ENCODE measurements at places on chromosomes 16 and 17. TPM values are rescaled to one million over a fixed set of nuclear protein-coding genes. Genes with fewer than 3 reads are reported as not detected.

DNA sequence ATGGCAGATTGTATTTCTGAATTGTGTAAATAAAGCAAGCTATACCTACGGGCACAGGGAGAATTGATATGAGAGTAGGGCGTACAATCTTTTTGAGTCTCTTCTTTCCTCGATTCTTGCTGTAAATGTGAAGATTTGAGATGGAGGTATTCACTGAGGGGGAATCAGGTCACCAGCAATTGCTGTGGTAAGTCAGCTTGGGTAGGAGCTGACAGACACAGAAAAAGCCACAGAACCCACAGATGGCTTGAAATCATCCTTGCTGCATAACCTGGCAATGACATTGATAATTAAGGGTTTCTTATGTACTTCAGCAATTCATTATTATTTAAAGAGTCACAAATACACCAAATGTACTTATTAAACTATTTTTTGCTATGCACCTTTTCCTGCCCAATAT, 164.2 kb downstream of the CNTNAP4 start:
- DNase-seq: no peak

GRCh38 chr16:85660843-85661739, 27.7 kb downstream of the GINS2 start:
- DNase-seq: peak; percentile 63

- DNase-seq: no peak
Observed at GRCh38 chr17:47738178-47738577, 5.1 kb downstream of the TBX21 start.

GRCh38 chr16:50210266-50211038, 55.9 kb upstream of the ADCY7 start:
- DNase-seq: peak; percentile 60

DNA sequence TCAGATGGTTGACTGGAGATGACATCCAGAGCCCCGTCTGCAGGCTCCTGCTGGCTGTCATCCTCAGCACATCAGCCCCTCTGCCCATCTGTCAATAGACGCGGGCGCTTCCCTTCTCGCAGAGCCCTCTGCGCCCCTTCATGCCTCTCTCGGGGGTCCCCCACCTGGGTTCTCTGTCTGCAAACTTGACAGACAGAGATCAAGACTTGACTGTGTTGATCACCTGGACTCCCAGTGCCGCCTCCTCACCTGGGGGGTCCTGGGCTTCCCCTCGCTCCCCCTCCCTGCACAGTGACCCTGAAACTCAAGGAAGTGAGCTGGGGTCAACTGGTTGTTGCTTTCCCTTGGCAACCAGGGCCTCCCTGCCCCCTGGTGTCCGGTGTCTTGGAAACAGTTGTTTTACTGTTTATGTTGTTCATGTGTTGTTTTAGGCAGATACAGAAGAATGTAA, 31.9 kb downstream of the RNF213 start:
- peak; percentile 75 for DNase-seq

GRCh38 chr16:89653656-89654295, 3.7 kb downstream of the CHMP1A start:
- no peak for DNase-seq

DNA sequence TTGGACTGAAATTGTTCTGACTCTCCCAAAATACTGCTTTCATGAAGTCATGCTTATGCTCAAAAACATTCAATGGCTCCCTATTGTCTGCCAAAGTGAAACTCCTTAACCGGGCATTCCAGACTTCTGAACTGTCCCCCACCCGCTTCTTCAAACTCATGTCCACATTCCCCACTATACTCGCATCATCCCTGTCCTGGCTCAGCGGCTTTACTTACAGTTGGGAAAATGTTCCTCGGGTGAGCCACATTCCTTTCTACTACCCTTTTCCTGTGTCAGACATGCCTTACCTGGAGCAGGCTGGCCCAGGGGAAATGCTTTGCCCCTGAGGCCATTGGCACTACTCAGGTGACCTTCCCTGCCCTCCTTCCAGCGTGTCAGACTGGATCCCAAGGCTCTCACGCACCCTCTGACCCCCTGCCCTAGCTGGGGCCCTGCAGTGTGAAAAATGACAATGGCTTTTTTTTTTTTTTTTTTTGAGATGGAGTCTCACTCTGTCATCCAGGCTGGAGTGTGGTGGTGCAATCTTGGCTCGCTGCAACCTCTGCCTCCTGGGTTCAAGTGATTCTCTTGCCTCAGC, 5.3 kb downstream of the CYGB start:
- peak; percentile 22 for DNase-seq

DNA sequence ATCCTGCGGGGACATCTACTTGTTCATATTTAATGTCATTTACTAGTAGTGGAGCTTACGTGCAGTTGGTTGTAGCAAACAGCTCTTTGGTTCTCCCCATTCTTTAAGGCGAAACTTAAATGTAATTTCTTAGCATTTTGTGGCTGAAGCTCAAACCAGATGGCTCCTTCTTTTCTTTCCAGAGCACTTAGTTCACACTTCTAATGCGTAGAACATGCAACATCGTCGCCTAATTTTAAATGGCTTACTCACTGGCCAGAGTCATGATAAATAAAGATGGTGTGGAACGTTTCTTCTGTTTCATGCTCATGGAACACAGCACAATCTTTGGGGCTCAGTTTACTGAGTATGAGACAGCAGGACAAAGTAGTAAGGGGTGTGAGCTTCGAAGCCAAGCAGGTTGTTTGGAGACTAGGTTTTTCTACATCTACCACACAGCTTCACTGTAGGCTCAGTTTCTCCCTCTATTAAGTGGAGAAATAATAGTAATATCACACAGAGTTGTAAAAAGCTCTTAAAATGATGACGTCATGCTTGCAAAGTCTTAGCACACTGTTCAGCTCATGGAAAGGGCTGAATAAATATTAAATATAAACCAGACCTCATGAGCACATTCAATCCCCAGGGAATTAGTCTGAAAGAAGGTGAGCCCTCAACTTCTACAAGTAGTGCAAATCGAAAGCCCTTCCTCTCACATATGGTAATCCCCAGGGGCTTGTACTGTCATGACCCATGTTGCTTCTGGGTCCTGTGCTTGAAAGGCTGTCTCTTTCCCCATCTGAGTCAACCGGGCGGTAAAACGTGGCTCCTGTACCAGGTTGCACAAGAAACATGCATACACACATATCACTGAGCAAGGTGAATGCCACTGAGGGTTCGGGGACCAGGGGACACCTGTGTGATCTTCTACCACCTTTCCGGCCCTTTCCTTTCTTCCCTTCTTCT, 384.3 kb downstream of the CDH13 start:
- no peak for DNase-seq

The CIBAR2 gene
- total RNA-seq: not detected

DNA sequence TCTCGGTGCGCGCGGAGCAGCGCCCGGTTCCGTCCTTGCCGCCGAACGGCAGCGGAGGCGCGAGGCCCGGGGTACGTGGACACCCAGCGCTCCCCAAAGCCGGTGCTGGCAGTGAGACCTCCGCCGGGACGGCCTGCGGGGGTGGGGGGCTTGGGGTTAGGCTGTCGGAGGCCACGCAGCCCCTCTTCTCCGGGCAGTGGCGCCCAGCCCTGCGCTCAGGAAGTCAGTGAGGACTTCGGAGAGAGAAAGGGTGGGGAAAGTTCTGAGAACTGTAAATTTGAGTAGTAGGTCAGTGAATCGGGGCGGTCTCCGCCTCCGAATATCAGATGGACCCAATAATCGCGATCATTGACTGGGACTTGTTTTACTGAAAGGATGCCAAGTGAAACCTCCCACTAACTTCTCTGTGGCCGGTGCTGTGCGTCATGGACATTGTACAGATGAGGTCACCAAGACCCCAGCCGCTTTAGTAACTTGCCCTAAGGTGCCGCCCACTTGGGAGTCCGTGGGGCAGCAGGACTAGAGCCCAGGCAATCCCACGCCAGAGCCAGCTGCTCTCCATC, 468 bp downstream of the IL4R start:
- DNase-seq: no peak

The ACSM2A gene
- not detected for total RNA-seq
